ENCODE measurements at places on chromosomes 6 and 20.

DNA sequence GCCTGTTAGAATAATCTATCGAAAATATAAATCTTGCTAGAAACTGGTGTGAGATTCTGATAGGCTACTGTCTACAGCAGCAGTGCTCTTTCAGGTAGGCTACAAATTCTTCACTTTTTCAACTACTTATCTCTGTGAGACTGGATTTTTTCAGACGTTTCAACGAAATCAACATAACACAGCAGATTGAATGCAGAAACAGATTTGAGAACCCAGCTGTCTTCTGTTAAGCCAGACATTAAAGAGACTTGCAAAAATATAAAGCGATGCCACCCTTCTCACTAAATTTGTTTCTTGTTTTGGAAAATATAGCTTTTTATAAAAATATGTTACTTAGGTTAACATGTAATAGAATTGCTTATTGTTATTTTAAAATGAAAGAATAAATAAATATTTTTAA, 140.6 kb upstream of the PHACTR1 start:
- DNase-seq: no peak

GRCh38 chr6:37862992-37863391, 43.5 kb downstream of the ZFAND3 start:
- DNase-seq: no peak

GRCh38 chr20:19095762-19096161, 116.7 kb upstream of the SLC24A3 start:
- DNase-seq: no peak

GRCh38 chr20:38023181-38024001, 9.9 kb downstream of the TTI1 start:
- no peak for DNase-seq

- no peak for DNase-seq
These were observed 272.2 kb upstream of the THEMIS start for GRCh38 chr6:128172752-128173682.

DNA sequence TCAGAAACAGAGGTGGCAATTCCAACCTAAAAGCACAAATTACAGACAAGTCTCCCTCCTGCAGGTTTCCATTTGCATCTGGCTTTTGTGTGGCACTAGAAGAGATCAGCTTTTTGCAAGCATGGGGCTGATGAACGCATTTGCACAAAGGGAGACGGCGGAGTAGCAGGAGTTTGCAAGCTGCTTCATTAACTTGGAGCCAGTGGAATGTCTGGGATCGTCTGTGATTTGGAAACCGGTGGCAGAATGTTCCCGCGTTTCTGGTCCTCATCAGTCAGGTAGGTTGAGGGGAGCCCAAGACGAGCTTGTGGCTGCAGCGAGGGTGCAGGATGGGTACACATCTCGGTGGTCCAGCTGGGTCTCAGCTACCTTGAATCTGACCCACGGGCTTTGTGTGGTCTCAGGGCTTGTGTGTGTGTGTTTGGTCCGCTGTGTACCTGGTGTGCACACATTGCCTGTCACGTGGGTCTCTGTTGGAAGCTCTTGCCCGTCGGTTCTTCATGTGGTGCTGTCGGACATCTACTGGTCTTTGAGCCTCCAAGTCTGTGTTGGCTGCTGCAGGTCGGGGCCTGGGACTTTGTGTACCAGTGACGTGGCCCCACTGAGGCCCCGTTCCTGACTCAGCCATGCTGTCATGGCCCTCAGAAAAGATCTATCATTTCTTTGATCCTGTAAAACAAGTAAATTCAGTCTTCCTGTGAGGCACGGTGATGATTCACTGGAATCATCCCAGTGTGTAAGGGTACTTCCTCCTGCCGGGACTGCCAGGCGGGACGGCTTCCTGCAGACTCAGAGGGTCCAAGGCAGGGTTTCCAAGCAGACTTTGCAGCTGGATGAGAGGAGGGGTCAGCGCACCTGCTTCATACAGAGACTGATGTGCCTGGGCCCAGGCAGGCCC, 12.4 kb upstream of the MYT1 start:
- DNase-seq: no peak

- DNase-seq: no peak
These were observed 90.9 kb upstream of the MC3R start for GRCh38 chr20:56157530-56158203.

GRCh38 chr20:10596710-10597121, 77.1 kb downstream of the JAG1 start:
- no peak for DNase-seq

DNA sequence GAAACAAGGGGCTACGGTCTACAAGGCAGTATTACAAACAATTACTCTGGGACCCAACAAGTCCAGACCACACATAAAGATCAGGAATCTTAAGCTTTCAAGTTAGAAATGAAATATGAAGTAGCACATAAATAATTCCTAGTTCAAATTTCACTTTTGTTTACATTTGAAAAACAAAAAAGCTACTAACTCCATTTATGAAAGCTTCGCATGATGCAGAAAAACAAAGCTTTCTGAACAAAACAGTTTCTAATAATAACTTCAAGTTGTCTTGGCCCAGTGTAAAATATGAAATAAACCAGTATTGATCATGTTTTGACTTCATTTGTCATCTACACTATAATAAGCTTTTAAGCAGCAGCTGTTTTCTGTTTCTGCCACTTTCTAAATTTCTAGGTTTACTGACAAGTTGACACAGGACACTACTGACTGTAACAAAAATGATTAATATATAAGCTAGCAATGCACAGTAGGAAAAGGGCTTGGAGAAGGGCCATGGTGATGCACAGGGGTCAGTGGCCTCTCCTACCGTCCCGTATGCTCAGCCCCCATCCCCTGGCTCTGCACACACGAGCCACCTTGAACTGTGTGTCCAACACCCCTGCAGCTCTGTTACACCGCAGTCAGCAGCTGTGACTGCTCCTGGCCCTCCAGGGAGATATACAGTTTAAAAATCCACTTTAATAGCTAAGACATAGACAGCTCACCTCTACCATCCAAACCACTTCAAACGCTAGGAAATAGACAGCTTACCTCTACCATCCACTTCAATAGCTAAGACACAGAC, 13.3 kb upstream of the RAB22A start:
- no peak for DNase-seq

GRCh38 chr6:122408702-122409458, 9.4 kb downstream of the HSF2 start:
- DNase-seq: no peak

DNA sequence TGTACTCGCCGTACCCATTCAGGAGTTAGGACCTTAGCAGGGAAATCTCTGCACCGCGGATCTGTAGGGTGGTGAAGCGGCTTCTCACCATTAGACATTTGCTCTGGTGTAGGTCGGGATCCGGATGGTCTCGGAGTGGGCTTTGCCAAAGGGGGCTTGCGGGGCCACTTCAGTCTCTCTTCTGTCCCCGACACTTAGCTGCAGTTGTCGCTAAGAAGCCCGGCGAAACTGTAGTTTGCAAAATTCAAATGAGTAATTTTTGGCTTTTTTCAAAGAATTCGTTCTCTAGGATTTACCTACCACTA, 433 bp downstream of the QRSL1 start:
- DNase-seq: no peak

DNA sequence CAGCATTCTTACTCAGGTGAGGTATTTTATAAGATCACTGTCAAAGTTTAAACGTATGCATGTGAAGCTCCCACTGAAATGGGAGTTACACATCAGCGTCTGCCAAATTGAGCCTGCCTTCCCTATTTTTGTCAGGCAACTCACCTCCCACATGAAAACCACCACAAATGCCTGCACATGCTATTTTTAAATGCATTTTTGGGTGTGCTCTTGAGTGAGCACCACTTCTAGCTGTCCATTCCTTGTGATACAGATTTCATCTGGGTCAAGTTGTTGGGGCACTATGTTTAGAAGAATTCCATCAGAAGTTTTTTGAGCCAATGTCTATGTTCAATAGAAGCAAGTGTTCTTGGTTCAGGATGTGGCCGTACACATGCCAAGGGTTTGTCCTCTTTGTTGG, 71.7 kb upstream of the RIPPLY2 start:
- no peak for DNase-seq

DNA sequence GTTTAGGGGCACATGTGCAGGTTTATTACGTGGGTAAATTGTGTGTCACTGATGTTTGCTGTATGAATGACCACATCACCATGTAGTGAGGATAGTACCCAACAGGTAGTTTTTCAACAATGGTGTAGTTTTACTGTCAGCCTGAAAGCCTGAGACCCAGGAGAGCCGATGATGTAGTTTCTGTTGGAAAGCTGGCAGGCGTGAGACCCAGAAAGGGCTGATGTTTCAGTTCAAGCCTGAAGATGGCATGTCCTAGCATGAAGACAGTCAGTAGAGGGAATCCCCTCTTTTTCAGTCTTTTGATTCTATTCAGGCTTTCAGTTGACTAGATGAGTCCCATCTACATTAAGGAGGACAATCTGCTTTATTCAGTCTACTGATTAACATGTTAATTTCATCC, 96.7 kb downstream of the KLHL32 start:
- DNase-seq: no peak

DNA sequence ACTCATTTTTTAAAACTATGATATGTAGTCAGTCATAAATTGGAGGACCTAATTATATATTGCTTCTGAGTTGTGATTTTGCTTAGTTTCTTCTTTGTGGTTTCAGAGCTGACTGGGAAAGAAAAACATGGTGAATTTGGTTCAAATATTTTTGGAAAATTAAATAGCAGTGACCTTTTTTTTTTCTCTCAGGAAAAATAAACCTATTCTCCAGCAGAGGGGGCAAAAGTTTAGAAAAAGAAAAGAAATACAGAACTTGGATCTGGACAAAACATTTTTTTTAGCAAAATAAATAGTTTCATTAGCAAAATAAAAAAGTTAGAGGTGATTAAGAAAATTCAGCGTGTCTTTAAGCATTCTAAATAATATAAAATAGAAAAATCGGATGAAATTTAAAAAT, 10.2 kb downstream of the COL10A1 start:
- DNase-seq: no peak

DNA sequence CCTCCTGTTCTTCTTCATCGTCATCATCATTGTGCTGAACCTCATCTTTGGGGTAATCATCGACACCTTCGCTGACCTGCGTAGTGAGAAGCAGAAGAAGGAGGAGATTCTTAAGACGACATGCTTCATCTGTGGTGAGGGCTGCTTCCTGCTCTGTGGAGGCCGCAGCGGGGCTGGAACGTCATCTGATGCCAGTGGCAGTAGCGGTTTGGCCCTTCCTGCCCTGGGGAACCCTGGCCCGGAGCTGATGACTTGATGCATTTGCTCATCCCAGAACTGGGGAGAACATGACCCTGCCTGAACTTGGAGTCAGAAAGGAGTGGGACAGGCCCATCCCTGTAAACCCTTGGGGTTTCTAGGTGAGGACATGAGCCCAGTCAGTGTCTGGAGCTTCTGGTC, 18.7 kb downstream of the UQCC2 start:
- no peak for DNase-seq

DNA sequence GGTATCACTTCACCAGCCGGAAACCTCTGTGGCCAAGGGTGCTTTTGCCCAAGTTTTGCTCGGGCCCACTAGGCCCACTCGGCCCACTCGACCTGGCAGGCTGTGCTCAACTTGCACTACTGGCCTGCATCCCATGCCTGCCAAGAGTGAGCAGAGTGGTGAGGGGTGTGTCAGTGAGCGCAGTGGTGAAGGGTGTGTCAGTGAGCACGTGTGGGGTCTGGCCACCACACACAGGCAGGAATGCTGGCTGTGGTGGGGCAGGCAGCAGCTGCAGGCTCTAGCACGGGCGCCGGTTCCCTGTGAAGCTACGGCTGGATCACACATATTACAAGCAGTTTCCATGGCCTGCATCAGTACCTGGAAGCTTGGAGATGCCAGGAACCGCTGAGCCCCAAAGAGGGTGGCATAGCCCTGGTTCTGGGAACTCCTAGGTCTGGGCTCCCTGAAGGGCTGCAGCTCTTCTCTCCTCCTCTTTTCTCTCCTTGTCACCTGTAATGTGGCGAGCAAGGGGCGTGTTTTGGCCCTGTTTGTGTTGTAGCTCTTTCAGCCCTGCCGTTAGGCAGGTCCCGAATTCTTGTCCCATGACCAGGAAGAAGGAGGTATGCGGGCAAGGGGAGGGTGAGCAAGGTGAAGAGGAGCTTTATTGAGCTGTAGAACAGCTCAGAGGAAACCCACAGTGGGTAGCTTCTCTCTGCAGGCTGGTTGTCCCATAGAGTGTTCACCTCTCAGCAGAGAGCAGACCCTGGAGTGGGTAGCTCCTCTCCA, 51.0 kb upstream of the CLDN20 start:
- no peak for DNase-seq

GRCh38 chr6:151313066-151313491, 73.3 kb downstream of the AKAP12 start:
- no peak for DNase-seq

DNA sequence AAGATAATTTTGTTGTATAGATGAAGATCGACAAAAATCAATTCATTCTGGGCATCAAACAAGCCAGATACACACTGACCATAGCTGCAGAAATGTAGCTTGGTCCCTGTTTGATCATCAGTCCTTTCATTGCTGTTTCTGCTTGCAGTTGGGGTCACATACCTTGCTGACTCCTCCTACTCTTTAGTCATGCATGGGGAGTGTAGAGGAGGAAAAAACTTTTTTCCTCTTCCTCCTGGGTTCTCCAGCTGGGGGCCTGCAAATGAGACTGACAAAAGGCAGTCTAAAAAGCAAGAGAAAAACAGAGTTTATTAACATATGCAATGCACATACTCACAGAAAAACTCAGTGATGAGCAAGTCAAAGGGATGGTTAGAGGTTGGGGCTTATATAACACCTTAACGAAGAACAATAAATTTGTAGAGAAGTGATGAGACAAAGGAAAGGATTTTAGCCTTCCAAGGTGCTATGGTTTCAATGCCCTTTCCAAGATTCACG, 105.8 kb downstream of the QRSL1 start:
- no peak for DNase-seq

GRCh38 chr6:31452859-31453258, 45.1 kb upstream of the MICB start:
- no peak for DNase-seq
